Endothelial cell (in vitro differentiated cells): ENCODE measurements at places on chromosomes 6 and 20.
A peak's percentile ranks its signal among the peaks of the same experiment; 100 is the strongest.

GRCh38 chr6:80366051-80366450 lies 259.6 kb downstream of the BCKDHB start:
- DNase-seq: no peak

GRCh38 chr6:15389765-15390723 lies 144.2 kb downstream of the JARID2 start:
- peak; percentile 65 for DNase-seq

DNA sequence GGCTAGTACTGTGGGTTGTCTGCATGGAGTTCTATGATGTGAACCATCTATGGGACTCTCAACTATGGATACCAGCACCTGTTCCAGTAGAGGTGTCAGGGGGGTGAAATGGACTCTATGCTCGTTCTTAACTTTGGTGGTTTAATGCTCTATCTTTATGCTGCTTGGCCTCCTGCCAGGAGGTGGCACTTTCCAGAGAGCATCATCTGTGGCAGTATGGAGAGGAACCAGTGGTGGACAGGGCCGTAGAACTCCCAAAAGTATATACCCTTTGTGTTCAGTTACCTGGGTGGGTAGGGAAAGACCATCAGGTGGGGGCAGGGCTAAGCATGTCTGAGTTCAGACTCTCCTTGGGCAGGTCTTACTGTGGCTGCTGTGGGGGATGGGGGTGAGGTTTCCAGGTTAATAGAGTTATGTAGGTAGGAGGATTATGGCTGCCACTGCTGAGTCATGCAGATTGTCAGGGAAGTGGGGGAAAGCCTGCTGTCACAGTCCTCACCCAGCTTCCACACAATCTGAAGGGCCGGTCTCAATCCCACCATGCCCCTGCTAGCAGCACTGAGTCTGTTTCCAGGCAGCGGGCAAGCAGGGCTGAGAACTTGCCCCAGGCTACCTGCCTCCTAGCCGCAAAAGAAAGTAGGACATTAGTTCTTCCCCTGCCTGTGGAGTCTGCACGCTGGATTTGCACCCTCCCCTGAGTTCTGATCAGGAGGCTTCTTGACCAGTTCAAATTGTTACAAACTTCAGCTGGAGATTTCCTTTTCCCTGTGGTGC lies 284.0 kb downstream of the KCNQ5 start:
- DNase-seq: no peak

- DNase-seq: no peak
These were observed 7.6 kb upstream of the HLA-DRA start for GRCh38 chr6:32432050-32432450.

- DNase-seq: no peak
These were observed 200.5 kb upstream of the CDYL start for GRCh38 chr6:4575714-4576113.

- no peak for DNase-seq
These were observed 308.1 kb downstream of the FOXC1 start for GRCh38 chr6:1917626-1918371.

DNA sequence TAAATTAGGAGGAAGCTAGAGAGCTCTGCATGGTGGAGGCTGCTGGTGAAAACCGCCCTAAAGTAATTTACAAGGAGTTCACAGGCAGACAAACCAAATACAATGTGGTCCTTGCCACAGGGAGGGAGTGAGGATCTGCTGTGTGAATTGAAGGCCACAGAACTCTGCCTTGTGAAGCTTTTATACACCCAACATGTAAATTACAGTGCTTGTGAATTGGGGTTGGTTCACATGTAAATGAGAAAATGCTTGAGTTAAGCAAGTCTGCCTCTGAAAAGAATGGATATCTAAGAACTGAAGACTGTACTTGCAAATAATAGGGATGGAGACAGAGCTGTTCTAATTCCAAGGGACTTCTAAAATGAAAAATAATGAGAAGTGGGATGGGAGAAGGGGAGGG lies 194.2 kb downstream of the SLC35F1 start:
- no peak for DNase-seq

GRCh38 chr6:30325150-30325872 lies 1.4 kb upstream of the TRIM39 start:
- no peak for DNase-seq

DNA sequence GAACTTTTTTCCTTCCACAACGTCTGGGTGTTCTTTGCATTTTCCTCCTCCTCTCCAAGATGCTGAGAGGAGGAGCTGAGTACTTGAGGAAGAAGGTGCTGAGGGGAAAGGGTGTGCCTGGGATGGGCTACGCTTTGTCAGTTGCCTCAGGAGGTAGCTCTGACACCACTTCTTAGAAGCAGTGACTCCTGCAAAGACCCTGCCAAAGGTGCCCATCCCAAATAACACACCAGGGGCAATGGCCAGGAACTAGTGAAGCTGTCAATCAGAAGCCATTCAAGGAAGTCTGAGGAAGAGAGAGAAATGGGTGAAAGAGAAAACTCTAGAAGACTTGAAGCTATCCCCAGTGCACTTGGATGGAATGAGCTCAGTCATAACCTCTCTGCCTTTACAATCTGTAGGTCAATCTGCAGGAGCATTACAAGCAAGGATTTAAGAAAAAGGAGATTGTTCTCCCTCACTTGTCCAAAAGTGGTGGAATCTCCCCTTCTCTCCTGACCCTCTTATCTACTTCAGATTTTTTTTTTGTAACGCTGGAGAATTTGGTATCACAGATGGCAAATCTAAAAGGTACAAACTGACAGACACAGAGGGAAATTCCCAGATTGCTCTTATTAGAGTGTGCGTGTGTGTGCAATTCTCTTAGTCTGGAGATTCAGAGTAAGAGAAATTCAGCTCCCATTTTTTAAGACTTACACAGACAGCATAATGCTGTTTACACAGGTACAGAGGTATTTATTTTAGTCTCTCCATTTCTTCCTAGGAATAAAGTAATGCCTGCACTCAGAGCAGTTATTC lies 242.6 kb downstream of the GMPR start:
- DNase-seq: no peak

GRCh38 chr6:142013287-142013686 lies 119.4 kb upstream of the GJE1 start:
- no peak for DNase-seq
